ENCODE measurements at places on chromosomes 6 and 20.
A peak's percentile ranks its signal among the peaks of the same experiment; 100 is the strongest.

GRCh38 chr6:169829786-169830185 is 78.4 kb downstream of the ERMARD start:
- no peak for DNase-seq

DNA sequence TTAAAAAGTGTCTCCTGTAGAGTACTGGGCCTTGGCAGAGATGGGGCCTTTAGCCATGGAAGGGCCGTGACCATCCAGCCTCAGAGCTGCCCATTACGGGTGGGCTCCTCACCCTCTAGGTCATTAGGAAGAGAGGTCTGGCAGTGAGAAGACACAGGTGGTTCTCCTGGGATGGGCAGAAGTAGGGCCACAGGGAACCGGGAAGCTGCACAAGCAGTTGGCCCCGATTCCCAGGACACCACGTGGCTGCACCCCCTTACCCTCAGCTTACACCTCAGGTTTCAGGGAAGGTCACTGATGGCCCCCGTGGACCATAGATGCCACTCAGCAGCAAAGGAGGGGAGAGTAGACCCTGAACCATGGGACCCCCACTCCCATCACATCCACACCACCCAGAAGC is 1.6 kb downstream of the RAET1G start:
- no peak for DNase-seq

DNA sequence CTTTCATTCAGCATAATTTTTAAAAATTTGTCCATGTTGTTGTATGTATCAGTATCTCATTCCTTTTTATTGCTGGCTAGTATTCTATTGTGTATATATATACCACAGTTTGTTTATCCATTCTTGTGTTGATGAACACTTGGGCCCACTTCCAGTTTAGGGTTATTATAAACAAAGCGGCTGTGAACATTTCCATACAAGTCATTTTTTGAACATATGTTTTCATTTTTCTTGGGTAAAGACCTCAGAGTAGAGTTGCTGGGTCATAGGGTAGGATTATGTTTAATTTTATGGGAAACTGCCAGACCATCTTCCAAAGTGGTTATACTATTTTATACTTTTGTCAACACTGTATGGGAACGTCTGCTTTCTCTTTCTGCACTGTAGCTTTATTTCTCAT is 55.3 kb downstream of the RBM24 start:
- no peak for DNase-seq

GRCh38 chr6:80316686-80317231 is 210.3 kb downstream of the BCKDHB start:
- no peak for DNase-seq

DNA sequence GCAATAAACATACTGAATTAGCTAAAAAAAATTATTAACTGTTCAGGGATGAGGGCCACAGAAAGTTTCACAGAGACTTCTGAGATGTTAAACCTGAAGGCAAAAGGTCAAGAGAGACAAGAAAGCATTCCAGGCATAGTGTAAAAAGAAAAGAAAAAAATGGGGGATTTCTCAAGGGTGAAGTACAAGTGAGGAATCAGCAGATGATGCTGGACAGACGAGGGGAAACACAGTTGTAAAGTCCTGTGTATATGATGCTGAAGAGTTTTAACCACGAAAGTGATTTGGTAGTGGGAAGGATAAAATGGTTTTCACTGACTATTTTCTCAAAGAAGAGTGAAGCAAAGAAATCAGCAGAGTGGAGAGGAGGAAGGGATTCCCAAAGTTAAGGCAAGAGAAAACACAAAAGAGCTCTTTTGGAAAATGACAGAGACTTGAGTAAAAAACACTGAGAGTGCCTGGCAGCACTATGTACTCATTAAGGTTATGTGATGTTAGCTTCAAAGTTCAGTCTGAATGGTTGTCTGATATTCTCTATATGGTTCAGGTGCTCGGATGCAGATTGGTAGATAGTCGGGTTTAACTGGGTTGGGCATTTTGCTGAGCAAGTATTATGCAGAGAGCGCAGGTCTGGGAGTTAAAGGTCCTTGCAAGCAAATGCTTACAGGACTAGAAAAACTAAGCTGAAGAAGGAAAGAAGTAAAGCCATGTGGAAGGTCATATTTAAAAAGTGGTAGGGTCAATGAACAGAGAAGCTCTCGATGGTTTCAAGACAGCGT is 16.4 kb downstream of the RAB23 start:
- DNase-seq: no peak

DNA sequence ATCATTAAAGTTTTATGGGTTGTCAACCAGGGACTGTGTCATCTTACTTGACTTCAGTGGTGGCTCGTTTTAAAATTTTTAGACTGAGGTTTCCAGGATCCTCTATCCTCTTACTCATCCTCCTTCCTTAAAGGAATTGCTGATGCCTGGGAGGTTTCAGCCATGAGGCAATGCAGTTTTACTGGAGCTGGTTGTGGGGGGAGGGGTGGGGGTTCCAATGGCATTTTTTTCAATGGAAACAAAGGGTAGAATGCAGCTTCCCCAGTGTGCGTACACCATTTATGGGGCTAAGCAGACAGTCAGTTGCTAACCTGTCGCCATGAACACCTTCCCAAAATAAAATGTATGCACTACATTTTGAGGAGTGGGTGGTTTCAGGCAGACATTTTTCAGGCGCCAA is 88.0 kb downstream of the METTL24 start:
- no peak for DNase-seq

DNA sequence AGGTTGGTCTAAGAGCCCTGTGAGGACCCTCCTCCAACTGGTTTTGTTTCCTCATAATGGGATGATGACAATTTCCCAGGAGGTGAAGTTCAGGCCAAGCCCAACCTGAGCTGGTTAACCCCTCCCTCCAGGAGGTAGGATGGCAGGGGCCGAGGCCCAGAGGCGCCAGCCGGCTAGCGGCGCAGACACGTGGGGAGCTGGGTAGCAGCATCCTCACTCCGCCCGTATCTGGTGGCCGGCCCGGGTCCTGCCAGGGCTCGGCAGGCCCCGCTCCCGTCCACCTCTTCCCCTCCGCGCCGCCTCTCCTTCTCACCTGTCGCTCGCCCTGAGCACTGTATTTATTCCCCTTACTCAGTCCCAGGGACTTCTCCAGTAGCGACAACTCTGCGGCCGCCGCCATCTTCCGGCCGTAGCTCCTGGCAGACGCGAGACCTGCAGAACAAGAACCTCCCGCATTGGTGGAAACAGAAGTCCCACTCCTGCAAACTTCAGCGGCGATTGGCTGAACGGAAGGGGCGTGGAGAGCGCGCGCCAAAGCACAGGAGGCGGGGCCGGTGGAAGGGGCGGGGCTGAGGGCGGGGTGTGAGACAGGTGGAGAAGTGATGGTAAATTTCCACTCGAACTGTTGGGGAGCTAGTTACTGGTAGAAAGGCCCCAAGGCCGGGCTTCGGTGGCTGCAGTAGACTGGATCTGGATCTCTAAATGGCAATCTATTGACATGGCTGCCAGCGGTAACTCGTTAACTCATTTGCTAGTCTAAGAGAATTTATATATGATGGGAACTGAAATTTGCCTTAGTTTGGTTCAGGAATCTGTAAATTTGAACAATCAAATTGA is at the start of gene EEF1E1:
TSS of gene EEF1E1 (minus strand) at position 427 of the 837 bp plus-strand sequence. CDS start at position 400, 27 bp downstream.
- DNase-seq: peak; percentile 96

DNA sequence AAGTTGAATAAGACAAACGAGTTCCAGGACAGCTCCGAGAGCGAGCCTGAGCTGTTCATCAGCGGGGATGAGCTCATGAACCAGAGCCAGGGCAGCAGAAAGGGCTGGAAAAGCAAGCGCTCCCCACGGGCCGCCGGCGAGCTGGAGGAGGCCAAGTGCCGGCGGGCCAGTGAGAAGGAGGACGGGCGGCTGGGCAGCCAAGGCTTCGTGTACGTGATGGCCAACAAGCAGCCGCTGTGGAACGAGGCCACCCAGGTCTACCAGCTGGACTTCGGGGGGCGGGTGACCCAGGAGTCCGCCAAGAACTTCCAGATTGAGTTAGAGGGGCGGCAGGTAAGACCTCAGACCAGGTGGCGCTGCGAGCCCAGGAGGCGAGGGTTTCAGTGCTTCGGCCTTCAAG is 56.0 kb upstream of the TMEM181 start:
- DNase-seq: no peak

GRCh38 chr6:14881398-14881797 is 364.5 kb upstream of the JARID2 start:
- DNase-seq: peak; percentile 51

DNA sequence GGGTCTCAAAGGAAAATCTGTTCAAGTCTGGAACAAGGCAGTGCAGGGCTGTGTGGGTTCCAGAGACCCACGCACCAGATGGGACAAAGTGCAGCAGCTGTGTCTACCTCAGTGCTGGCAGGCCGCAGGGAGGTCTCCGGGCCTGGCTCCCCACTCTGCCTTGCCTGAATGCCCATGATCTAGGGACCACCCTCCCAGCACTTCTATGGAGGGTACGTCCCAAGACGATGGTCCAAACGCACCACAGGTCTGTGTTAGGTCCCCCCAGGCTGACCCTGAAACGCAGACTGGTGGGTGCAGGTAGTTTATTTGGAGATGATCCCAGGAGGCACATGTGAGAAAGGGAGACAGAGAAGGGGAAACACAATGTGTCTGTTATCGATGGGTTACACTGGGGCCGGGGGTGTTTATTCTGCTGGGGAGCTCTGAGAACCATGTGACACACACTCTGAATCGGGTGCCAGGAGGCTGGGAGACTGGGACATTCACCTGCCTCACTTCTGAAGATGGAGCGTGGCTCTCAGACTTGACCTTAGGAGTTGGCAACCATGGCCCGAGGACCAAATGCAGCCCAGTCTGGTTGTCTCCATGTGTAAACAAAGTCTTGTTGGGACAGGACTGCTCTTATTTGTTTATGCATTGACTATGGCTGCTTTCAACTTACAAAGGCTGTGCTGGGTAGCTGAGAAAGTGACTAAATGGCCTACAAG is 21.7 kb downstream of the CST9L start:
- no peak for DNase-seq

Data from AG08396 (cell line).